ENCODE measurements at places on chromosomes 13 and 19. TPM values are rescaled to one million over a fixed set of nuclear protein-coding genes. Genes with fewer than 3 reads are reported as not detected.

TMPRSS9 gene
- total RNA-seq = not detected

KANK3 gene
- 0.64 TPM for total RNA-seq

ERFL gene
- total RNA-seq = 1.2 TPM

KIR3DL1 gene
- not detected for total RNA-seq

- peak; percentile 40 for DNase-seq
These were observed 608 bp downstream of the CD70 start for GRCh38 chr19:6590258-6590826.

- peak; percentile 51 for DNase-seq
These were observed 15.3 kb downstream of the TTYH1 start for GRCh38 chr19:54430306-54431254.

DNA sequence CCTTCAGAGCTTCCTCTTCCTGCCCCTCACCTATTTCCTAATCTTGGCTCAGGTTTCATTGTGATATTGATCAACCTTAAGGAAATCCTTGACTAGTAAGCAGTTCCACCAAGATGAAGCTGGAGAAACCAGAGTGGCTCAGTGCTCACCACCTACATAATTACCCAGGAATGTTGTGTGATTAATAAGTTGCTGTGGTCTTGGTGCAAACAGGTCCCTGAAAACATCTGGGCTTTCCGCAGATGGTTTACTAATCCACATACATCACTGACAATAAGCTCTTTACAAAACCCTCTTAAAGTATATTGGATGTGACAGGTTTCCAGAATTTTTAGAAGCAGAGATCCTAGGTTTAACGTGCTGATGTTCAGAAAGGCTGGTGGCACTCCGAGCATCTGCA, 8.6 kb upstream of the SERP2 start:
- no peak for DNase-seq

Data from activated naive CD8-positive, alpha-beta T cell treated with anti-CD3 and anti-CD28 coated beads for 36 hours (primary cell).